ENCODE measurements at places on chromosomes 12 and 14.

DNA sequence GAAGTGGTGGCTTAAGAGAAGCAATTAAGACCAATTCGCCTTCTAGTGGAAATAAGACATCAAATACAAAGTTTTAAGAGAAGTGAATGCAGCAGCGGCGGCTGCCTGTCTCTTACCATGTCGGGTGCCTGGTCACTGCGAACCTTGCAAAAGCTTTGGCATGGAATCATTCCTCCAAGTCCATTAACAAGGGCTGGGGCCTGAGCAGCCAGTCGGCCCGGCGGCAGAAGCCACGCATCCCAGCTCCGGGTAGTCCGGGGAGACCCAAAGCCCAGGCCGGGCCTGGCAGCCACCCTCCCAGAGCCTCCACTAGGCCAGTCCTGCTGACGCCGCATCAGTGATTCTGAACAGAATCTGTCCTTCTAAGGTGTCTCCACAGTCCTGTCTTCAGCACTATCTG is 321.0 kb downstream of the TMEM121 start:
- no peak for DNase-seq

GRCh38 chr12:15863372-15863771 is 18.8 kb upstream of the STRAP start:
- DNase-seq: no peak

DNA sequence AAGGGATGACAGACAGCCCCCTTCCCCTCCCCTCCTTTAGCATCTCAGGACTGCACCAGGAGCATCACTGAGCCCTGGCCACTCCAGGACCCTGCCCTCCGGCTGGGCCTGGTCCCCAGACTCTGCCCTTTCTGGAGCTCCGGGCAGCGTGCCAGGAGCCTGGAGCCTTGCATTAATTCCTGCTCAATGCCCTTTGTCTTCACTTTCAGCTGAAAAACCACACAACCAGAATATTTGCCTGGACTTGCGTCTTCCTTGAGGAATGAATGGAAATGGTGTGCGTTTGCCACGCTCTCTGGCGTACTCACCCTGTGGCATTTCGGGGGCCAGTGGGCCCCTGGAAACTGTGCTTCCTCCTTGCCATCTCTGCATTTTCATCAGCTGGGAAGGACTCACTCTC is 8.5 kb upstream of the RFLNA start:
- DNase-seq: no peak

DNA sequence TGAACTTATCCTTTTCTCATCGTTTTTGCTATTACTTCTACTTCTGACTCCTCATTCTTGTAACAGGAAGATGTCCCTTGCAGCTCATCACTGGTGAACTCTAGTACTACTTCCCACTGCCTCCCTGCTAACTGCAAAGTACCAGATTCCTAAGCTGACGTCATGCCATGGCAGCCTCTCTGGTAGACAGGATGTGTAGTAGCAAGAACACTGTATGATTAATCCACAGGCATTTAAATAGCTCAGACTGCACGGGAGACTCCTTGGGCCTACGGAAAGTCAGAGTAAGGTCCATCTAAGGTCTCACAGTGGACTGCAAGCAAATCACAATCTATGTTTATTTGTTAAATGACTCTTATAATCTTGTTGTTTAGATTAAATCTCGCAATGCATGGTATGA is 43.5 kb downstream of the DNAI7 start:
- DNase-seq: peak; percentile 94

GRCh38 chr12:124524231-124524925 is 43.0 kb downstream of the NCOR2 start:
- DNase-seq: peak; percentile 82

DNA sequence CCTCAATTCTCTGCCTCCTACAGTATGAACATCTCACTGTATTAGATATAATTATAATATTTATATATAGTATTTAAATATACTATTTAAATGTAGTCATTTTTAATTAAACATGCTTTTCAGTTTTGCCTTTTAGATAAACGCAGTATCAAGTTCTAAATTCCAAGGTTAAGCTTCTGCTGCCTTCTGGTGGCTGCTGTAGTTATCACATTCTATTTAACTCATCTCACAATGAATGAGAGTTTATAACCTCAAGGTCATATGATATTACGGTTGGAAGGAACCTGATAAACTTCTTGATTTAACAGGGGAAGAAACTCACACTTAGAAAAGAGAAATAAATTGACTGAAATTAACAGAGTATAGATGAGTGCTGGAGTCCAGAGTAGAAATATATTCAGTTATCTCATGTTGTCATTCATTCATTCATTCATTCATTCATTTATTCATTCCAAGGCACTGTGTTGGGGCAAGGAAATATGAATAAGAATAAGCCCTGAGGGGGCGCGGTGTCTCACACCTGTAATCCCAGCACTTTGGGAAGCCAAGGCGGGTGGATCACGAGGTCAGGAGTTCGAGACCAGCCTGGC is 31.9 kb downstream of the GUCY2C start:
- peak; percentile 65 for DNase-seq

- DNase-seq: no peak
Observed at GRCh38 chr12:53699678-53700025, 23.8 kb upstream of the ATP5MC2 start.

GRCh38 chr12:90501412-90501811 is 453.6 kb downstream of the CCER1 start:
- DNase-seq: no peak

DNA sequence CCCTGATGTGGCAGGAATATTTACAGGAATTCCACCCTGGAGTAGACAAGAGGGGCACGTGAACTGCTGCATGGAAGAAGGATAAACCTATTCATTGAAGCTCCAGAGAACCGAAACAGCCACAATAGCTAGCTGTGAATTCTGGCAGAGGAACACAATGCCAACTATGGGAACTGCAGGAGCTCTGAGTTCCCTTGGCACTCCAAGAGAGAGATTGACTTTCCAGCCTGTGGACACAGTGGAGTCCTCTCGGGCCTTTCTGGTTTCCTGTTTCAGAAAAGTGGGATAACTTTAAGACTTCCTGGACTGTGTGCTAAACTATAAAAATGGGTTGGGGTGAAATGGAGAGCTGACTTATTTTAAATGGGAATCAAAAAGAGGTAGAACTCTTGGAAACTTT is 11.9 kb downstream of the CACNA2D4 start:
- DNase-seq: no peak

GRCh38 chr14:89292579-89293313 is 124.3 kb downstream of the FOXN3 start:
- DNase-seq: no peak

GRCh38 chr14:77763978-77764377 is 3.0 kb upstream of the SNW1 start:
- no peak for DNase-seq

DNA sequence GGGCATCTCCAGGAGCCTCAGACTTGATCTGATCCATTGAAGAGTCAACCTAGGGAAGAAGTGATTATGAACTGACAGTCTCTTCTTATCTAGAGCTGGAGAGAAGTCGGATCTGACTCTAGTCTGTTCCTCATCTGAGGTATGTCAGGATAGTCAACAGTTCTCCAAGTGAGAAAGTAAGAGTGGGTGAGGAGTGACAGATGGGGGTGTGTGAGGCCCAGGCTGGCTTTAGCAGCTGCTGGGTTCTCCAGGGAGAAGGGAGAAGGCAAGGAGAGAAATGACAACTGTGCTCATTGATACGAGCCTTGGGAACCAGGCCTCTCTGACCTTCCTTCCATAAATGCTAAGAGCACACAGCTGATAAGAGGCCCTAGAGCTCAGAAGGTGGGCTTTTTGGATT is 53.3 kb downstream of the IRAK3 start:
- DNase-seq: no peak

All from fibroblast of the aortic adventitia (primary cell).